ENCODE measurements at places on chromosomes 12 and 14.
A peak's percentile ranks its signal among the peaks of the same experiment; 100 is the strongest.

DNA sequence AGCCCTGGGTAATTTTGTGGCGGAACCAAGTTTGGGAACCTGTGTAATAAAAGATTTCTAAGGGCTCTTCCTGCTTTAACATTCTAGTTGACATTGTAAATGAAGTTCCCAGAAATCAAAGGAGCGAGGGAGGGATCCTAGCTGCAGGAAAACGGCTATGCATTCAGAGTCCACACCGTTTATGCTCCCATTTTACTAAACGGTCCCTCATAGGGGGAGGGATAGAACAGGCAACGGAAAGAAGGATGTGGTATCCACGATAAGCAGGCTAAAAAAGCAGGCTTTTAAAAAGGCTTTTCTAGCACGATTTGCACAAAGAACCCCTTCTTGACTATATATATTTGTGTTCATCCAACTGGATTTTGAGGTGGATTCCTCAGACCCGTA is 559 bp downstream of the SYNJ2BP start:
- DNase-seq, result no peak

DNA sequence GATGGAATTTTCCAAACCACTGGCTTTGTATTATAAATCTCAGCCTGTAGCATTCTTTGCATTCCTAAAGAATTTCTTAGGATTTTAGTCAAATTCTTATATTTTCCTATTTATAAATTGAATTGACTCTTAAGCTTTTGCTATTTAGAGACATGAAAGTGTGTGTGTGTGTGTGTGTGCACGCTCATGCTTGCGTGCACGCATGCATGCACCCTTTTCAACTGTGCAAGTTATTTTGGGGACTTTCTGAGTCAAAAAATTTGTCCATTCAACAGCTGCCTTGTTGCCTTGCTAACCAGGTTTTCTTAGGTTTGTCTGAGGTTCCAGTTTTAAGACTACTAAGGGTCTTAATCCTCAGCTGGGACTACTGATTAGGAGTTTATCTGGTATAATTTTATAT is 42.6 kb downstream of the GPATCH2L start:
- no peak for DNase-seq

DNA sequence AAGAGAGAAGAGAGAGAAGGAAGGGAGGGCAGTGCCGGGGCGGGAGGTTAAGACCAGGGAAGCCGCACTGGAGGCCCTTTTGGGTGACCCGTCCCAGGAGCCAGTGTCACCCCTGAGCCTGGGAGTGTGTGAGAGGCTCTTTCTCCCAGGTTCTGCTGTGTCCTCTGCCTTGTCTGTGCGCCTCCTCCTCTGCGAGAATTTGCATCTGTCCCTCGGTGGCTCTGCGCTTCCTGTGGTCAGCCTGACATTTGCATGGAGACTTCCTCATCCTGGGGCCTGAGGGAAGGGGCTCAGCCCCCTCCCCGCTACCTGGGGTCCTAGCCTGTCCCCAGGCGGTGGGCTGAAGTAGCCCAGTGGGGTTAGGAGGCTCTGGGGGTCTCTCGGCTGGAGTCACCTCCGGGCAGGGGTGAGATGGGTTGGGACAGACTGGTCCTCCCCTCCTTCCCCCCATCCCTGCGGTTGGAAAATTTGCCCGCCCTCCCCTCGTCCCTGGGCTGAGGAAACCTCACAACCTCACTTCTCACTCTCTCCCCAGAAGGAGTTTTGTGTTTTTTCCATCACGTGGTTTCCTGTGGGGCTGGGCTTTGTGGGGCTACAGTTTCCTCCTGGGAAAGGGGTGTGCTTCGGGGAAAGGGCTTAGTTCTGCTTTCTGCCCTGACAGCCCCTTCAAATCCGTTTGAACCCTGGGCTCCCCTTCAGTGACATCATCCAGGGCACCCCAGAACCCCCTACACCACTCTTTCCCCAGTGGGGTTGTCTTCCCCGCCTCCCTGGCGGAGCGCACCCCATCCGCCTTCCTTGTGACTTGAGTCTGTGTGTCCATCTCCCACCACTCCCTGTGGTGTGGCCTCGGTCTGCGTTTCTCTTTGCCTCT is 2.5 kb downstream of the PTPN6 start:
- DNase-seq, result peak; percentile 60

DNA sequence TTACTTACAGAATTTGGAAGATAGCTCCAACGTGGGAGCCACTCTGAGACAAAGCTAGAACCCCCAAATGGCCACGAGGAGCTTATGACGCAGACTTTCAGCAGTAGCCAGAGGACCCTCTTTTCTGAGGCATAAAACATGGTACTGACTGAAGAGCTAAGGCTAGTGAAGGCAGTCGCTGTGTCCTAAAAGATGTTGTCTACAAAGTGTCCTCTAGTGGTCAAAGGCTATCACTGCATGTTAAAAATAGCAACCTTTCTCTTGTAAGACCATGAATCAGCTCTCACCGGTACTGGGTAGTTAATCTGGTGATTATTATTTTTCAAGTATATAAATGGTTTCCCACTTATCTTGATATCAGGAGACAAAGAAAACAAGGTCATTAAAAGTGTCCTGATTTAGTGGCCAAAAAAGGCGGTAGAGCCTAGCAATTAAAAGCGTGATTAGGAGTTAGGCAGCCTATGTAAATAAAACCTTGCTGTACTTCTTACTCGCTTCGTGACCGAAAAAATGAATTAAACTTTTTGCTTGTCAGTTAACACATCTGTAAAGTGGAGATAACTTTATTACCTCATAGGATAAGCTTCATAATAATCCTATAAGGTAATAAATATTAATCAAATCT is 47.0 kb upstream of the LGR5 start:
- no peak for DNase-seq

GRCh38 chr12:58917699-58918468 is 2.4 kb downstream of the LRIG3 start:
- DNase-seq, result no peak

GRCh38 chr12:96028538-96028937 is 6.8 kb downstream of the LTA4H start:
- no peak for DNase-seq

- DNase-seq, result no peak
These were observed 272.0 kb downstream of the RPAP3 start for GRCh38 chr12:47433876-47434275.

DNA sequence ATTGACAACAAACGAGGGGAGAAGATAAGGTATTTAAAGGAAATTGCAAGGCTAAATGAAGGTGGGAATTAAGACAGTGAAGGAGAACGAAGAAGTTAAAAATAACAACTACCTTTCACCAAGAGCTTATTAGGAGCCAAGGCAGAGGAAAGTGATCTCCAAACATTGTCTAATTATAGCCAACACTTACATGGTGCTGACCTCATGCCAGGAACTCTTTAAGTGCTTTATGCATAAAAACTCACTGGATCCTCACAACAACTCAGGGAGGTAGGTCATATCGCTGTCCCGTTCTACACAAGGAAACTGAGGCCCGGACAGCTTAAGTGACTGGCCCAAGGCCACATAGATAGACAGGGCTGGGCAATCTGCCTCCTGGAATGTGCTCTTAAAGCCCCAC is 19.5 kb downstream of the TAMALIN start:
- no peak for DNase-seq

GRCh38 chr12:26791301-26791791 is 41.6 kb downstream of the ITPR2 start:
- no peak for DNase-seq

DNA sequence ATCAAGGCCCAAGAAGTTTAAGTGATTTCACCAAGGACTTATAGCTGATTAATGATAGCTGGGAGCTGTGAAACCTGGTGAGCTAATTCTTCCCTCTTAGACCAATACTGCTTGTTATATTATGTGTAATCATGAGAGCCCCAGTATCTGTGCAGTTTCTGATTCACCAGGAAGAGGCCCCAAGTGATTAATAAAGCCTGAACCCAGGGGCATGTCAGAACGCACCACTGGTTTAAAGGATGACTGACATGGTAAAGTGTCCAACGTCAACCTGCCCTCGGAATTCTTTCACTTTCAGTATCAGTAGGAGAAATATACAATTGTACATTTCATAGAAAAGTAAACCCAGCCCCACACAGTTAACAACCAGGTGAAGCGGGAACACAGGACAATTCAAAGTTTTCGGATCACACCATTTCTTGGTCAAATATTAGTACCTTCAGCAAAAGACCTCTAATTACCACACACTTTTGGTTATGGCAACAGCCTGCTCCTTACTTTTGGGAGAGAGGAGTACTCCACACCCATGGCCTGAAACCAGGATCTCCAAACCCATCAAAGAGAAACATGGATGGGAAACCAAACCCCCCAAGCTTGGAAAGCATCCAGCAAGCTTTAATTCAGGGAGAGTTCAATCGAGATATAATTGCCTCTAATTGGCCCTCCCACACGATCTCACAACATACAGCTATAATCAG is 28.5 kb downstream of the TMCC3 start:
- DNase-seq, result peak; percentile 25

- no peak for DNase-seq
These were observed 148.6 kb upstream of the FOXN3 start for GRCh38 chr14:89565607-89566006.

- DNase-seq, result no peak
These were observed 196.5 kb upstream of the AMIGO2 start for GRCh38 chr12:47276253-47276620.

- no peak for DNase-seq
These were observed 363.2 kb upstream of the DDHD1 start for GRCh38 chr14:53516261-53516774.

DNA sequence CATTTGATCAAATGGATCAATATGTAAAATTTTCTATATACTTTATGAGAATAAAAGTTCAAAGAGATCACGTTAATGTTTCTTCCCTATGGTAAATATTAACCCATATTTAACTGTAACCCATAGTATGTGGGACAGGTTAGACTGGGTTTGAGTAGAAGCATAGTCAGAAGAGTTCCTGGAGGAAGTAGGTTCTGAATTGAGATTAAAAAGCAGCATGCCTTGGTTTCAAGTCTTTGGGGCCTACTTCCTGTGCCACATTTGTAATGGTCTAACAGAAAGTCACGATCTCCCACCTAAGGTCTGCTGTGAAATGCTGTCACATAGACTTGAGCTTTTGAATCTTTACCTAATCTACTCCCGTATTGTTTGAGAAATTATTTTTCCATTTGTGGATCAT is 63.8 kb downstream of the FIGNL2 start:
- no peak for DNase-seq

All from stimulated activated CD4-positive, alpha-beta T cell treated with anti-CD3 and anti-CD28 coated beads, Interleukin-4, amount 100 ng/mL, for 48 hours (primary cell).